GM23248 (cell line): ENCODE measurements at places on chromosomes 3 and 15. TPM values are rescaled to one million over a fixed set of nuclear protein-coding genes. Genes with fewer than 3 reads are reported as not detected.

DNA sequence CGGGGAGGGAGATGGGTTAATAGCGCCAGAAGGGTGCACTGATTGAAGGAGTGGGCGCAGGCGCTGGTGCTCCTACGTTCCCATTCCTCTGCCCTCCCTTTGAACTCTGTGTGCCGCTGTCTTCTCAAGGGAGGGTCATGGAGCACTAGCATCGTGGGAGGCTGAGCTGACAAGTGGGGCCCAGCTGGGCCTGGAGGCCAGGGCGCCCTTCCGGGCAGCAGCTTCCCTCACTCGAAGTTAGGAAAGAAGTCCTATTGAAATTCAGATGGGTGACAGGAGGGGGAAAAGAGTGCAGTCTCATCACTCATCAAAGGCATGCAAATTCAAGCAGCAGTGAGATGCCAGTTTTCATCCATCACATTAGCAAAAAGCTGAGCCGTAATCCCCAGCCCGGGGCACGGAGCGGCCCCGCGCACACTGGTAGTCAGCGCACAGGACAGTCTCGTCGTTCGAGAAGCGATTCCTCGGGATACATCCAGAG is 128.2 kb downstream of the LRRK1 start:
- DNase-seq = no peak

GRCh38 chr3:18670759-18671158 is 245.6 kb upstream of the SATB1 start:
- no peak for DNase-seq

- no peak for DNase-seq
These were observed 431.6 kb upstream of the LMCD1 start for GRCh38 chr3:8070011-8070410.

DNA sequence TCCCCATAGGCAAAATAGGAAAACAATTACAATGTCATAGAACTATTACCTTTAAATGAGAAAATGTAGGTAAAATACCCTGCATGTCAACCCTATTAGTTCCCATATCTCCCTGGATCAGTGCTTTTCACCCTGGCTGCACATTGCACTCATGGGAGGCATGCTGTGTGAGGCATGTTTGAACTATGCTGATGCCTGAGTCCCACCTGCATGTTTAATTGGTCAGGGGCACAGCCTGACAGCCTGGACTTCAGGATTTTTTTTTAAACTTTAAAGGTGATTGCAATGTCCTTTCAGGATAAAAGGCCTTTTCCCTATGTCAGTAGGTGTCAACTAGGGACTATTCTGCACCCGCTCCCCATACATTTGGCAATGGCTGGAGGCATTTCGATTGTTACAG is 136.0 kb upstream of the NR2E3 start:
- DNase-seq = no peak

DNA sequence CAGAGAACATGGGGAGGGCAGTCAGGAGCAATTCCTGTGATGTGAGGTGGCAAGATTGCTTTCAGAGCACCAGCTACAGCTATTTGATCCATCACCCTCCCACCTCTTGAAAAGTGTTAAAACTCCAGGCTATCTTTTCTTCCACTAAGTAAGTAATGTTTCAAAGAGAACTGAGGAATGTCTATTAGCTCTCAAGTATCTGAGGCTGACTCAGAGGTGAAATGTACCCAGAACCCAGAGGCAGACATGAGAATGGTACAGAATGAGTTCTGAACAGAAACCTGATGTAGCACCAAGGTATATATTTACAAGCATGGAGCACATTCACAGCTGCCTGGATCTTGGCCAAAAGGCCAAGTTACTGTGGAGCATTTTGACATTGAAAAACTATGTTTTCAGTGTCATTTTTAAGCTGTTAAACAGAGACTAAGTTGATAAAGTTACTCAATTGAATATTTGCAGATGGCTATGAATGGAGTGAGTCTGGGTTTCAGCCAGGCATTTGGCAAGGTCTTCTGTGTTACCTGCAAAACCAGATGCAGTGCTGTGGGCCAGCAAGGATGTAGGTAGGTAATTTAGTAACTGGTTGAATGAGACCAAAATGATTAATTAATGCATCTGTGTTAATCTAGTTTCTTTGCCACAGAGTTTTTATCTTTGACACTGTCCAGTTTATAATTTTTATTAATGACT is 227.7 kb upstream of the CD96 start:
- DNase-seq = peak; percentile 20

DNA sequence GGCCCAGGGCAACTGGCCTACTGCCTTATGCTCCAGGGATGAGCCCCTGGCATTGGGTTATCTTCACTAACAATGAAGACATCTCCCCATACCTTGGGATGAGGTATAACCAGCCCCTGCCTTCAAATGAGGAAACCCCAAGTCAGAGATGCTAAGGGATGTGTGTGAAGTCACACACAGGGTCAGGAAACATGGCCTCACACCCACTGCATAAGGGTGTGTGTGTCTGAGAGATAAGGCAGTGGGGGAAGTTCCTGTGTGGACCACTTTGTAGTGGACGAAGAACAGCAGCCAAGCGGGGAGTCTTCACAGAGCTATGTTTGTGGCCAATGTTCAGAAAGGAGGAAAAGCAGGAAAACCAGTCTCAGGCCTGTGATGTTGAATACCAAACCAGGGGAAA is 10.5 kb downstream of the ELP6 start:
- DNase-seq = no peak

DNA sequence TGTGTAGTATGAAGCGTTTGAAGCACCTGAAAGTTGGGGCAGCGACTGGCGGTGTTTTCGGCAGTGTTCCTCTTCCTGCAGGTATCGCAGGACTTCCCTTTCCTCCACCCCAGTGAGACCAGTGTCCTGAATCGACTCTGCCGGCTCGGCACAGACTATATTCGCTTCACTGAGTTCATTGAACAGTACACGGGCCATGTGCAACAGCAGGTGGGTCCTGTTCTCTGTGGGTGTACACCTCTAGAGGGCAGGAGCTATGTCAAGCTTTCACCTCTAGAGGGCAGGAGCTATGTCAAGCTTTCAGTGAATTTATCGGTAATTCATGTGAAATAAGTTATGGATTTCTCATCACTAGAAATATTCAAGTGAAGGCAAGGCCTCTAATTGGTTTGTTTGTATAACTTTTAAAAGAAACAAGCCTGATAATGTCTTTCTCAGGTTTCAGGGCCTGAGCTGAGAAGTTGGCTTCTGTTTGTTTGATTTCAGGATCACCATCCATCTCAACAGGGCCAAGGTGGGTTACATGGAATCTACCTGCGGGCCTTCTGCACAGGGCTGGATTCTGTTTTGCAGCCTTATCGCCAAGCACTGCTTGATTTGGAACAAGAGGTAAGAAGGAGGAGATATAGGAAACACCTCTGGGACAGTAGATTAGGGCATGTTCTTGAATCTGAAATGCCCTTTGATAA is 5.3 kb downstream of the TUBGCP4 start:
- peak; percentile 61 for DNase-seq

DNA sequence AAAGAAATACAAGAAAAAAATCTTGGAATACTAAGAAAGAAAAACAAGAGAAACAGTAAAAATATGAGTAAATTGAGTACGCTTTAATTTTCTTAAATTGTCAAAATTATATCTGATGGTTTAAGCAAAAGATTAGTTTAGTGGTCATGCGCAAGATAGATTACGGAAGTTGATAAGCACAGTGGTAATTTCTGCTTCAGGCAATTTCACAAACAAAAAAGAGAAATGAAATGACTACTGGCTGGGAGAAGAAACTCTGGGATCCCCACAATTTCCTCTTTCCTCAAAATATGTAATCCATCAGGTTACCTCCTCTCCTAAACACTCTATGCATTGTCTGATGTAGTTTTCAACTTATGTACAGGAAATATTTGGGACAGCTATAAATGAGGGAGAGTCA is 9.0 kb downstream of the MYD88 start:
- no peak for DNase-seq

DNA sequence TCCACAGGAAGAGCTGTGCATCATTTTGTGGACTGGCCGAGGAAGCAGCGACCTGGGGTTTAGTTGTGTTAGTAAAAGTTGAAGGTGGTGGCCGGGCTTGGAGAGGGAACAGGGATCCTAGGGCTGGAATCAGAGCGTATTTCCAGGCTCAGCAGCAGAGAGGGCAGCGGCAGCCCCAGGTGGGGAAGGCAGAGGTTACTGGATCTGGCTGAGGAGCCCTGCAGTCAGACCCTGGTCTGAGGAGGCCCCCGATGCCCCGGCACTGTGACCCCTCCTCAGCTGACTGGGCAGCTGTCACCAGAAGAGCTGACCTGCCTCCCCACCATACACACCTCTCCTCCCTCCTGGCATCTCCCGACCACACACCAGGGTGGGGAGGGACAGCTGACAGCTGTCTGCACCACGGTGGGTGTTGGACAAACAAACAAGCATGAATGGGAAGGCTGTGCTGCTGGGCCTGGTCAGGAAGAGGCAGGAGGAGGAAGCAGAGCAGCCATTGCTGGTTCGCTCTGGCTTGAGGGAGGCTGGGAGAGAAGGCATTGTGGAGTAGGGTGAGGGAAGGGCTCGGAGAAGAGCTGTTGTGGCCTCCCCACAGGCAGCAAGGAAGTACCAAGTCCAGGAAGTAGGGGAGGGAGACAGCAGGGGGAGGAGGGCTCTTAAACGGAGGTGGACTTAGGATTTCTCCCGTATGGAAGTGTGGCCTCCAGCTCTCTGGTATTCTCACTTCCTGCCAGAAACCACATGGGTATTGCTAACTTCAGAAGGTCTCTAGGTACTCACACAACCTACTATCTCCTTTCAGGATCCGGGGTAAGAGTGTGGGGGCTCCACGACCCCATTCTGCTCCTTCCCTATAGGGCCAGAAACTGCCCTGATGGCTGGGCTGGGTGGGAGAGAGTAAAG is 49.5 kb upstream of the HACD2 start:
- no peak for DNase-seq

GRCh38 chr3:122535964-122536631 is 21.4 kb upstream of the KPNA1 start:
- no peak for DNase-seq

DNA sequence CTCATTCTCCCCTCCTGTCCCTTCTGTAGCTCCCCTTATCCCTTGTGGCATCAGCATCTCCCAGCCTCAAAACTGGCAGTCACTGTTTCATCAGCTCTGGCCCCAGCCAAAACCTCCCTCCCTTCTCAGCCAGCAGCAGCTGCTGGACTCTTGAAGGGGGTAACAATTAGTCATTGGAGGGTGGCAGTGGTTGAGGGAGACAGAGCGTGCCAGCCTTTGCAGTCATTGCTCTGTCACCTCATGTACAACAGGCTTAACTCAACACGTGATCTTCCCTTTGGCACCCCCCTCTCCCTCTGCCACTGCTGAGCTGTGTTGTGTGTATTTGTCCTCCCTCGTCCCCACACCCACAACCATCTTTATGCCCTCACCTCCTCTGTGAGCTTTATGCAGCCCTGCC is 28.2 kb downstream of the RBP2 start:
- peak; percentile 52 for DNase-seq

GRCh38 chr3:168991803-168992202 is 671.7 kb downstream of the MECOM start:
- DNase-seq = peak; percentile 15

DNA sequence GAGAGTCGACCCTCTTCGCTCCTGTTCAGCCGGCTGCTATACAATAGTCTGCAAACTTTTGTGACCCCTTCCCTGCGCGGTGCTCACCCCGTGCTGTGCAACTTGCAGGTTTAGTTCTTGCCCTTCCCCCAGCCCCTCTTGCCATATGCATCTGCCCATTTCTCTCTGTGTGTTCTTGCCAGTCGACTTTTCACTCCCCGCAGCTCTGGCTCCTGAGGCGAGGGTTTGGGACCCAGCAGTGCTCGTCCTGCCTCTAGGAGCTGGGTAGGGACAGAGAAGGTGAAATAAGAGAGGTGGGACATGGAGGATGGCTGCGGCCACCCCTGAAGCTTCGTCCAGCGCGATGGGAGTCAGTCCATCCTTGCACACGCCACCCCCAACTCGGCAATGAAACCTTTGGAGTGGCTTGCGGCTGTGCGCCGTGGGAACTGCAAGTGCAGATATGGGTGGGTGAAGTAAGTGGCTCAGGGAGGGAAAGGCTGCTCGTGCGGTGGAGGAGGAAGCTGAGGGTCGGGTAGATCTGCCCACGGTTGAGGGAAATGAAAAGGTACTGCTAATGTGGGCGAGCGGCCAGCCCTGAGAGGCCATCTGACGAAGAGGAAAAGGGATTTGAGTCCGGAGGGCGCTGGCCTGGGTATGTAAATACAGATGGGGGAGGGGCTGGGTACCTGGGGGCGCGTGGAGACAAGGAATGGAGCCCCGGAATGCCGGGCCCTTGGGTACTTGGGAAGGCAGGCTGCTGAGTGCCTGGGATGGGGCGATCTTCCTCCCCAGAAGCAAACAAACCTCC is 1.0 kb downstream of the LRRC3B start:
- no peak for DNase-seq

DNA sequence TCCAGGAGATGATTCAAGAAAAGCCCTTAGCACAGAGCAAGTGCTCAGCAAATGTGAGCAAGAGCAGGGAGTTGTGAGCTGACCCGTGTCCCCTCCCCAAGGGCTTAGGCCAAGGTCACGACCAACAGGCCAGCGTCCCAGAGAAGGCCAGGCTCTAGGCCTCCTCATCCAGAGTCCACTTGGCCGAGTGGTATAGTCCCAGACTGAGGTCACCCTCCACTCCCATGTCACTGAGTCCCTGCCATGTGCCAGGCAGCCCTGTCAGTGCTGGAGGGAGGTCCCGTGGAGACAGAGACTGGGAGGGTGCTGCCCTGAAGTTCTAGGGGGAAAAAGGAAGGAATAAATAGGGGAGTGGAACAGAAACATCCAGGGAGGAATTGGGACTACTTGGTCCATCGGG is 44.0 kb downstream of the TPRA1 start:
- DNase-seq = no peak

- no peak for DNase-seq
These were observed 28.6 kb downstream of the LRTM1 start for GRCh38 chr3:54899273-54899672.

DNA sequence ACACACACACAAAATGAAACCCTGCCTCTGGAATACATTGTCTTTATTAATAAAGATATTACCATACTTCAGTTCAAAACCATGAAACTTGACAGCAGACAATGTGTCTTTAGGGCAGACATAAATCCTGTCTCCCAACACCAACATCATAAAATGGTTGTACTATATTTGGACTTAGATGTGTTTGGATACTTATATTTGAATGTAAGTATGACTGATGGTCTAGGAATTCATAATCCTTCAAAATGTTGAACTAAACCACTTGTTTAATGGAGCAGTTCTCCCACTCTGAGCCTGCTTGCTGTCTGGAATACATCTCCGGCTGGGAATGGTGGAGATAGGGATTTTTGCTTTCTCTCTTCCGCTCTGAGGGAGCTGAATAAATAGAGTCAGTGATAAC is 10.6 kb downstream of the FBN1 start:
- peak; percentile 43 for DNase-seq

- no peak for DNase-seq
These were observed 21.4 kb upstream of the JMJD7 start for GRCh38 chr15:41806291-41807181.

The SKOR1 gene
- total RNA-seq = 0.11 TPM in 1 of 2 replicates, not detected in the other

The TNFAIP8L3 gene
- total RNA-seq = 2.8 and 6.8 TPM in 2 replicates

The IRAK2 gene
- 0.89 and 2.1 TPM in 2 replicates for total RNA-seq

The WNT7A gene
- not detected in 2 replicates for total RNA-seq

The FBLN2 gene
- 636 and 646 TPM in 2 replicates for total RNA-seq

The LYZL4 gene
- total RNA-seq = not detected in 2 replicates

The PIGZ gene
- total RNA-seq = 3.9 and 5.7 TPM in 2 replicates

The PLD1 gene
- total RNA-seq = 1.8 and 4.6 TPM in 2 replicates

The SYNPR gene
- not detected in 2 replicates for total RNA-seq

The AHSG gene
- total RNA-seq = not detected in 2 replicates

The SLC28A1 gene
- not detected in 2 replicates for total RNA-seq

The CRYGS gene
- 0.63 and 0.76 TPM in 2 replicates for total RNA-seq
